ENCODE measurements at places on chromosomes 2 and 18.

- DNase-seq = no peak
These were observed 208.1 kb downstream of the NEDD4L start for GRCh38 chr18:58252166-58252565.

GRCh38 chr2:233844064-233844807 lies 10.1 kb downstream of the HJURP start:
- no peak for DNase-seq

DNA sequence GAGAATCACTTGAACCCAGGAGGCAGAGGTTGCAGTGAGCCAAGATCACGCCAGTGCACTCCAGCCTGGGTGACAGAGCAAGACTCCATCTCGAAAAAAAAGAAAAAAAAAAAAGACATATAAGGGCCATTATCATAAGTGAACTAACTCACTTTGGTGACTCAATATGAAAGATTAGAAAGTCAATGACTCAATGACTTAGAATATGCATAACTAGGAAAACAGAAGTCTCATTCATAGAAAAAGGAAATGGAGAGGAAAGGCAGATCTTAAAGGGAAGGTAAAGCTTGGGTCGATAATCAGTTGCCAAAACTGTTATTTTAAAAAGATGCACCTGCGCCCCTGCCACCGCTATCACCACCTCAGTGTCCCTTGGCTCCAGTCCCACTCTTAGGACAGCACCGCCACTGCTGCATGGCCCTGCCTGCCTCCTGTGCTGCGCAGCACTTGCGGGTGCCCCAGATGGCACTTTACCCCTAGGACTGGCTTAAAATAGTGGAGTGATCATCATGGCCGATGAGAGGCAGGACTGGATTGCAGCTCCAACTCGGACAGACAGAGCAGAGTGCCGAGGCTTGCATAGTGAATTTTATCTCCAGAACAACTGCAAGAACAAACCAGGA lies 54.7 kb downstream of the INO80D start:
- DNase-seq = peak; percentile 68

- DNase-seq = no peak
These were observed 186.8 kb downstream of the RDH14 start for GRCh38 chr2:18373664-18374063.

- DNase-seq = no peak
These were observed 214.0 kb upstream of the TRIB2 start for GRCh38 chr2:12502759-12503158.

GRCh38 chr2:72340665-72341064 lies 193.0 kb upstream of the CYP26B1 start:
- no peak for DNase-seq

DNA sequence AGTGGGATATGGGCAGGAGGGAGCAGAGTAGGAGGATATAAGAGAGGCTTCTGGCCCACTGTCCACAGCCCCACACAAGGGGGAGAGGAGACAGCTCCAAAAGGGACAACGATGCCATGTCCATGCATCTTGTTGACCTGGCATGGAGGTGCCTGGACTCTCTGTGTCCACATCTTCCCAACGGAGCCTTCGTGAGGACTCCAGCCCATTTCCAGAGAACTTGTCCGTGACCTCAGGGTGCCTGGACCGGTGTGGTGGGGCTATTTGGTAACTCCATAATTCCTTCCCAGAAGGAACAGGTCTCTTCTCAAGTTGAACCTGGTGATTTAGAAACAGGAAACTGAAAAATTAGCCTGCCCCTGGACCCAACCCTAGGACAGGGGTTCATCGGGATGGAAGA lies 133.9 kb downstream of the CYP26B1 start:
- DNase-seq = no peak

DNA sequence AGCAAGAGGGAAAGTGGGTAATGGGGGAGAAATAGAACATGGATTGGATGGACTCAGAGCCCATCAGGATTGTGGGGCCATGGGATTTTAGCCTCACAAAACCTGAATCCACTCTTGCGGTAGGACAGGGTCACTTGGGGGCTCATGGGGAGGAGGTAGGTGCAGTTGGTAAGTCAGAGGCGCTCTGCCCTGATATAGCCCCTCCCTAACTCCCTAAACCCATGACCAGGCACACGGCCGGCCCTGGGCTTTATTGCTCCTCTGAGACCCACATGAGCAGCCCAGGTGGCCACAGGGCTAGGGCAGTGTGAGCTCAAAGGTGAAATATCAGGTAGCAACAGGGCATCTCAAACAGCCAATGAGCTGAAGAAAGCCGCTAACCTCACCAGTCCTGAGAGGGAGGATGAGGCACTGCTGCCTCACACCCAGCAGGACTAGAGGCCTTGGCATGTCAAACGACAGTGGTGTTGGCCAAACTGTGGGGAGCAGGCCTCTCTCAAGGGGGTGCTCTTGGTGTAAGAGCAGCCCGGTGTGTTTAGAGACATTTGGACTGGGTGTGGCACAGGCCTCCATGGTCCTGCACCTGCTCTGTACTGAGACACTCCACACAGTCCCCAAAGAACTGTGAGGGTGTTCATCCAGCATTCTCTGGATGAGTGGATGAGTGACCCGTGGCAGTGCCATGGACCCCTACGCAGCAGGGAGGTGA lies 90.8 kb upstream of the HS6ST1 start:
- no peak for DNase-seq

GRCh38 chr2:145221516-145221915 lies 701.6 kb upstream of the ZEB2 start:
- DNase-seq = no peak

DNA sequence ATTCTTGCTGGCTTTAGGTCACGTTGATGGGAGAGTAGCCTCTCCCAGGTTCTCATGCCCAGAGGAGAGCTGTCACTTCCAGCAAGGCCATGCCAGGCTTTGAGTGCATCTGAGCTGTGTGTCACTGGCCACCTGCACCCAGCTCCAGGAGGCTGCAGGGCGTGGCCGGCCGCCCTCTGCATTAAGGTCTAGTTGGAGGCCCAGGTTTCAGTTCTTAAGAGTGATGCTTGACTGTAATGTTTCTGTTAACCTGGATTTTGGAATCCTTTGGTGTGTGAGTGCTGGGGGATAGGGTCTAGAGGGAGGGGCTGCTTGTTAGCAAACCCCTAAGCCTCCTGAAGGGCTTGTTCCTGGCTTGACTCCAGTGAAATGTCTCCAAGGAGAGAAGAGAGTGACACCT lies 140.1 kb downstream of the ACOXL start:
- no peak for DNase-seq

- DNase-seq = no peak
These were observed 48.7 kb upstream of the FAHD2A start for GRCh38 chr2:95353613-95354468.

DNA sequence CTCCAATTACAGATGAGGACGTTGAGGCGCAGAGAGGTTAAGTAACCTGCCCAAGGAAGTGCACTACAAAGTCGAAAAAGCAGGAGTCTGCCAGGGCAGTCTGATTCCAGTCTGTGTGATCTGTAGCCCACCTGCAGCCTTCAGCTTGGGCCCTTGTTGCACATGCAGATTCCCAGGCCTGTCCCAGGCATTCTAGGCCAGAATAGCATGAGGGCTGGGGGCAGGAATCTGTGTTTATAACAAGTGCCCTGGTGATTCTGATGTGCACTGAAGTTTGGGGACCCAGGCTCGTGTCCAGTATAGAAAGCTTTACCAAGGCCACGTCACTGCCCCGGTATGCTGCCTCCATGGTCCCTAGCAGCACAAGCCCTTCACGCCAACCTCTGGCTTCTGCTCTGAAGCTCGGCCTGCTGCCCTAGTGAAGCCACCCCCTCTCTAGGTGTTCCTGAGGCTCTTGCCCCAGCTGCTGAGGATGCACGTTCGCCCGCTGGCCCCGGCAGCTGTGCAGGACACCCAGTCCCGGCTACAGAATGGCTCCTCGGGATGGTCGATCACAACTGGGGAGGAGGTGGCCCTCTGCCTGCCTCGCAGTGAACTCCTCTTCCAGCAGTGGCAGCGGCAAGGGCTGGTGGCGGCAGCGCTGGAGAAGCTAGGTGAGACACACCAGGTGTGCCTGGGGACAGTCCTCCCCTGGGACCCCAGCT lies 4.6 kb downstream of the CHRNG start:
- no peak for DNase-seq

DNA sequence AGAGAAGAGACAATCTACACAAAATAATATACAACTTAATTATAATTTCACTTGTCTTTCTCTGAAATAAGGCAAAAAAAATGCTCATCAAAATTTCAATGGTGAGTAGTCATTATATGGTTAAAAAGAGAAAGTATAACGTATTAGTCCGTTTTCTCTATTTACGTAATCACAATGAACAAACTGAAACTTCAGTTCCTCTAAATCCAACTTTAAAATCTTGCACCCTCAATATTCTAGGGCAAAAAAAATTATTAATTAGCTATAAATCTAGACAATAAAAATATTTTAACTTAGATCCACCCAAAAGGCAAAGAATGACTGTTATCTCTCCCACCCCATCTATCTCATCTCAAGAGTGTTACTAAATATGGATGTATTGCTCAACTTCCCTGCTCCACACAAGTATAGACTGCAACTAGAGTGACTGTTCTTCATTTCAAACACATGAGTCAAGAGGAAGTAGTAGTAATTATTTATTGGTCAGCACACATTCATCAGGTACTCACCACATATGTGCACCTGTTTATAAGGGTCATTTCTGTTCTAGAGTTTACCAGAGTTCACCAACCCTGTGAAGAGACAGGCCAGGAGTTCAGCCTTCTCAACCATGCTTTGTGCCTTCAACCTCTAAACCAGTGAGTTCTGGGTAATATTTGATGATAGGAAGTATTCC lies 36.4 kb downstream of the STK39 start:
- DNase-seq = peak; percentile 95

GRCh38 chr2:194260185-194260584 lies 1396.8 kb upstream of the SLC39A10 start:
- DNase-seq = no peak

DNA sequence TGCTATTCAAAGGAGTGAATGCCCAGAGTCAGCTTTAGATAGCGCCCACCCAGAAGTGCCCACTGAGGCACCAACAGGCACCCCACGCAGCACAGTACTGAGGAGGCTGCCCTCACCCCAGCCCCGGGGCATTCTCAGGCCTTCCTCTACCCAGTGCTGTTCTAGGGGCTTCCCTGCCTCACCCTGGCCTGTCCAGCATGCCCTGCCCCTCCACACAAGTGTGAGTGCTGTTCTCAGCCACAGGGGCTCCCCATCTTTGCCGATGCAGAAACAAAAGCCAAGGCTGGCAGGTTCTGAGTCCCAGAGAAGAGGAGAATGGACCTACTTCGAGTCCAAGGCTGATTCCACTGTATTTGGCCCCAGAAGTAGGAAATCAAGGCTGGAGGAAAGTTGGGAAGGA lies 15.8 kb downstream of the BIN1 start:
- no peak for DNase-seq

DNA sequence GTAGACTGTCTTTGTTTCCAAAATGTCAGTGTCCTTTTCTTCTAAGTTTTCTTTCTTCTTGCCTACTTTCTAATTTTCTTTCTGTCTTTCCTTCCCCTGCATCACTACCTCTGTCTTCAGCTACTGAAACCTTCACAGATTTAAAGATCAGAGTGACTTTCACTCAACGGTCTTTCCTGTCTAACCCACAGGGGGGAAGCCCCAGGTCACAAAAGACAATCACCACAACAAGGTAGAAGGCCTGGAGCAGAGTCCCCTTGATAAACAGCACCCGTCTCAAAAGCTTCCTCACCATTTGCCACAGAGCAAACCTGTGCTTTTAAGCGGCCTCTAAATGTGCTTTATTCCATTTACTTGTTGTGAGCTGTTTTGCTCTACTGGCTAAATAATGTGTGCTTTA lies 665.4 kb downstream of the BCL11A start:
- no peak for DNase-seq

- DNase-seq = no peak
These were observed 18.7 kb upstream of the NEMP2 start for GRCh38 chr2:190553254-190553653.

- DNase-seq = peak; percentile 63
These were observed 73.1 kb upstream of the DSG1 start for GRCh38 chr18:31244771-31245394.

GRCh38 chr2:58039170-58039611 lies 7.4 kb upstream of the VRK2 start:
- DNase-seq = no peak

DNA sequence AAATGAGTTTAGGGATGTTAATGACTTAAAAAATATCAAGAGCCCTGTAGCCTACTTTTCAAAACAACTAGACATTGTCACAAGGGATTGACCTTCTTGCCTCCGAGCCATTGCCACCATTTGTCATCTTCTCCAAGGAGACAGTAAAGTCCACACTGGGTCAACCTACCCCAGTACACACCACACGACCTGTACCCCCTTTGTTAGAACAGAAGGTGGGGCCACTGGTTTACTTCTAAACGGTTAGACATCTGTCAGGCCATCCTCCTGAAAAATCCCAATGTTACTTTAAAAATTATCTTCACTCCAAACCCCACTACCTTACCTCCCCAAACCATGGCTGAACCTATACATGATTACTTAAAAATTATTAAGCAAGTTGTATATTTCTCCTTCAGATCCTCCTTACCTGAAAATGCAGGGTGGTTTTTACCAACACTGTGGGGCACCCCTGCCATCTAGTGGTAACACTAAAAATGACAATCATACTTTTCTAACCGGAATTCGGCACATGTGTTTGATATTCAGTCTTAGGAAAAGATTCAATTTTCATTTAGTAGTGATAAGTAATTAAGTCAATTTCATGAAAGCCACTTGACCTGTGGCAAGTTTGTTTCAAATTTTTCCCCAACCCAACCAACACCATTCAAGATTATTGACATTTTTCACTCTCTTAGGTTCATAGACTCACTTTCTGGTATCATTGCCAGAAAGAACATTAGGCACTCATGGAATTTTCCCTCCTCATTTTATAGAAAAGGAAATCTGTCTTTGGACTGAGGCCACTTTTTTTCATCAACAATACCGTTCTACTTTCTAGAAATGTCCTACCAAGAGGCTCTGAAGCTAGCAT lies 265.3 kb upstream of the PKDCC start:
- DNase-seq = peak; percentile 20

DNA sequence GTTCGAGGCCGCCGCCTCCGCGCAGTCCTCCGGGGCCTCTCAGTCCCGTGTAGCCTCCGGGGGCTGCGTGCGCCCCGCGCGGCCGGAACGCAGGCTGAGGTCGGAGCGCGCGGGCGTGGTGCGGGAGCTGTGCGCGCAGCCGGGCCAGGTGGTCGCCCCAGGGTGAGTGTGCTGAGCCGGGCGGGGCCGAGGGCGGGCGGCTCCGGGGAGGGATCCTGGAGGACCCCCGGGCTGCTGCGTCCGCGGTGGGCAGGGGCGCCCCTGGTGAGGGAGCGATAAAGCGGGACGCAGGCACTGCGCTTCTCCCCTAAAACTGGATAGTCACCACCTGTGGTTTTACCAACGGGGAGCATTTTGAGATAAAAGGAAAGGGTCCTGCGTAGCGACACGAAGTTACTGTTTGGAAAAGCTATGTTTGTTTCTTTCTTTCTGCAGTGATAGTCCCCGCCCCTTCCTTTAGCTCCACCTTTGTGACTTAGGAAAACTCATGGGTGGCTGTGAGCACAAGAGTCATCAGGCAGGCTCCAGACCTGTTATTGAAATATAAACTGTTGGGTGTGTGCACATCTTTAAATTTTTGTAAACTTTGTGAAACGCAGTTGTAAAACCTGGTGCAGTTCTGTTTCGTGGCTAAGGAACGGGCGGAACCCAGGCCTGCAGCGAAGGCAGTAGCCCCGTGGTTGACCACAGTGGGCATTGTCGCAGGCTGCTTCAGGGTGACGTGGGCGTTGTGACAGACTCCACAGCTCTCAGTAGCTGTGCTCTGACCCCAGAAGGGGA lies 687 bp downstream of the CTDP1 start:
- DNase-seq = peak; percentile 44
